ENCODE measurements at places on chromosomes 7 and 10. TPM values are rescaled to one million over a fixed set of nuclear protein-coding genes. Genes with fewer than 3 reads are reported as not detected.

CNTNAP2 gene
- 0.65 TPM for total RNA-seq

CARD11 gene
- 0.41 TPM for total RNA-seq

DNA sequence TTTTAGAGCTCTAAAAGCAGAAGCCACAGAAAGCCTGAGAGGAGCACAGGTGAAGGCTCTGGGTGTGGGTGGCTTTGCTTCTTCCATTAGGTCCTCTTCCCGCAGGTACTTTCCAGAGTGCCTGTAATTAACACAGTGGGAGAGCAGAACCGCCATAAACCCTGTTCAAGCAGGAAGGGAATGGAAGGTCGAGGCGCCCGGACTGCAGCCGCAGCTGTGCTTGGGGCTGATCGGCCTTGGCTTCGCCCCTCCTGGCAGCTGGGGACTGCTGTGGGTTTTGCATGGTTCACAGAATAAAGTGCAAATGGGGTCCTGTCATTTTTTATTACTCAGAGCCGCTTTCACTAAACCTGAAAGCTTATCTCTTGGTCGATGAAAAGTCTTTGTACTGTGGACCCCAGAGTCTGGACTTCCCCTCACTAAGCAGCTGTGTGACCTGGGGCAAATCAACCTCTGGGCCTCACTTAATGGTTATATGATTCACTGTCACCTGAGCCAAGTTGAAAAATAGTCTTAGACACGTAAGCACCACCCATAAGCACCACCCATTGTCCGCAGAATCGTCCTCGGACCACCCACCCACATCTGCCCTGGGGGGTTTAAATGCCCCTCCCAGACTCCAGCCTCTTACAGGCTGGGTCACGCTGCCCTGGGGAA, 100.9 kb downstream of the XRCC2 start:
- no peak for DNase-seq

- DNase-seq, result no peak
These were observed 29.3 kb downstream of the NPS start for GRCh38 chr10:127578259-127578960.

- no peak for DNase-seq
These were observed 59.7 kb downstream of the ZNF467 start for GRCh38 chr7:149713731-149714068.

DNA sequence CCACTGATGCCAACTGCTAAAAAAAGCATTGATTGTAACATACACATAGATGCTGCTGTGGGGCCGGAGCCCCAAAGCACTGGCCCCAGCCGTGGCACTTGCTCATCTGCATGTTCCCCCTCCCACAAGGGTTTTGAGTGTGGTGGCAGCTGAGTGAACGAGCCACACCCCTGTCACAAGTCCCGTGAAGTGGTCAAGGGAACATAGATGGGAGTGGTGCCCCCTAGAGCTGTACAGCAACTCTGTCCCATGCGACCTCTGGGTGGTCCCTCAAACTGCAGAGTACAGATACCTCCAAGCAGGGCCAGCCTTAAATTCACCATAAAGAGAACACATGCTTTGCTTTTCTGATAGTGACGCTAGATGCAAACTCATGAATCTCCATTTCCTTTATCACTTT, 503.3 kb upstream of the NRP1 start:
- no peak for DNase-seq

DNA sequence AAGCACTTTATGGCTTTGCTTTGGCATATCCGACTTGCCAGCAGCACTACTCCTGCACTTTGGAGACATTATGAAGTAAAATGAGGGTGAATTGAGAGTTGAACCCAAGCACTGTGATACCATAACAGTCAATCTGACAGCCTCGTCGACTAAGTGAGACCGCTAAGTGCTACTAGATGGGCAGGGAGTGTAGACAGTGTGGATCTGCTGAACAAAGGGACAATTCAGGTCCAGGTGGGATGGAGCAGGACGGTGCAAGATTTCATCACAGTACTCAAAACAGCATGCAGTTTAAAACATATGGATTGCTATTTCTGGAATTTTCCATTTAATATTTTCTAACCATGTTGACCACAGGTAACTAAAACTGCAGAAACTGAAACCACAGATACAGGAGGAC, 20.8 kb upstream of the PRTFDC1 start:
- DNase-seq, result no peak

GRCh38 chr7:92614660-92615174, 24.5 kb upstream of the FAM133B start:
- DNase-seq, result no peak
